T-helper 9 cell (primary cell): ENCODE measurements at places on chromosomes 4 and X.

- DNase-seq: no peak
Measured at GRCh38 chr4:85805891-85806290, 330.9 kb downstream of the ARHGAP24 start.

GRCh38 chr4:110544594-110544993, 68.6 kb downstream of the ENPEP start:
- no peak for DNase-seq

DNA sequence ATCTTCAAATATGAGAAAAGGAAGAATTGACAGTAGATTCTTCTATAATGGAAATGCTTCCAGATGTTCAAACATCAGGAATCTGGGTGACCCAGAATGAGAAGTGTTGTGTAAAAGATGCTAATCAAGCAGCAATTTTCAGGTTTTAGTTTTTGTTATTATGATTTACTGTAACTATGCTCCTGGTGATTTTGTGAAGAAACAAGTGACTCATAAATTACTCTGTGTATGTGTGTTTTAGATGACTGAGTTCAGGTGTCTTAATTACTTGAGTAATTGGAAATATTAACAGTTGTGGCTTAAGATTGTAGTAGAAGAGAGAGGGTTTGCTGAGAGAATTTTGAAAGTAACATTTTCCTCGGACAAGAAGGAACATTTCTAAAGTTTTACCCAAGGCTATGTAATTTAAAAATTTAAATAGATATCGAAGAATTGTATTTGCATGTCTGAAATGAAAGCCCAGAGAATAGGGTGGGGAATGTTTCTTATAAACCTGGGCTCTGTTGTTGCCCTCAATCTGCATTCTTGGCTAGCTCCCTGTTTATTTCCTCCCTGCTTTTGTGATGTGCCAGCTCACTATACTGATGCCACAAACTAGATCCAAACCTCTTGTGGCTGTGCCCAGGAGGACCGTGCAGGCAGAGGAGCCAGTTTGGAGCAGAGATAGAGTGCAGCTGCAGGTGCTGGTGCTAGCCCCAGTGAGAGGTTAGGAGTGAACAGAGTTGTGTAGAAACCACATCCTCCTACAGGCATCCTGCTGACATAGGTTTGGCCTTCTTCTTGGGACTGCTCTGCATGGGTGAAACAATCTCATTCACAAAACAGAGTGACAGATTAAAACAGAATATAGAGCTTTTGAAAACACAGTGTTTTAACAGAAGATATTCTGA, 25.4 kb upstream of the TNIP3 start:
- DNase-seq: peak; percentile 18

- no peak for DNase-seq
Measured at GRCh38 chr4:15681067-15681371, 608 bp upstream of the FAM200B start.

DNA sequence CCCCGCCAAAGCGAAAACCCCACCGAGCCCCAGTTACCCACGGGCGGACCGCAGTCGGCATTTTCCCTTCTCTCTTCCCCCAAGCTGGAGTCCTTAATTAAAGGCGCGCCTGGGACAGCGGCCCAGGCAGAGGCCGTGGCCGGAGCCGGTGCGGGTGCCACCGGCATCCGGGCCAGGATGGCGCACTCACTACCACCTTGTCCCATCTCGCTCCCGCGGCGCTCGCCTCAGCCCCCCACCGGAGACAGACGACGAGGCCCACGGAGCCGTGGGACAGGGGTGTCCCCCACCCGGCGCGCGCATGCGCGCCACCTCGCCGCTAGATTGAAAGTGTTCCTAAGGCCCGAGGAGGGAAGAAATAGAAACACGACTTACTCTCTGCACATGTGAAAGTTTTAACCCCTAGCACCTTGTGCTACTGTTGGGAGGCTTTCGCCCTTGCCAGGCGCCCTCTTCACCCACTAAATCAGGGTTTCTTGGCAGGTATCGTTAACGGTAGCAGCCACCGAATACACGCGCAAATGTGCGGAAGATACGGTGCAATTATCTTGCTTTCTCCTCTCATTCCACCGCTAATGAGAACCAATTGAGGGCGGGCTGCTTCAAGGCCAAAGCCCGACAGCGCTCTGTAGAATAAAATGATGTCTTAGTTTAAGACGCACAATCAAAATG, 64.3 kb upstream of the CCDC160 start:
- DNase-seq: peak; percentile 21

DNA sequence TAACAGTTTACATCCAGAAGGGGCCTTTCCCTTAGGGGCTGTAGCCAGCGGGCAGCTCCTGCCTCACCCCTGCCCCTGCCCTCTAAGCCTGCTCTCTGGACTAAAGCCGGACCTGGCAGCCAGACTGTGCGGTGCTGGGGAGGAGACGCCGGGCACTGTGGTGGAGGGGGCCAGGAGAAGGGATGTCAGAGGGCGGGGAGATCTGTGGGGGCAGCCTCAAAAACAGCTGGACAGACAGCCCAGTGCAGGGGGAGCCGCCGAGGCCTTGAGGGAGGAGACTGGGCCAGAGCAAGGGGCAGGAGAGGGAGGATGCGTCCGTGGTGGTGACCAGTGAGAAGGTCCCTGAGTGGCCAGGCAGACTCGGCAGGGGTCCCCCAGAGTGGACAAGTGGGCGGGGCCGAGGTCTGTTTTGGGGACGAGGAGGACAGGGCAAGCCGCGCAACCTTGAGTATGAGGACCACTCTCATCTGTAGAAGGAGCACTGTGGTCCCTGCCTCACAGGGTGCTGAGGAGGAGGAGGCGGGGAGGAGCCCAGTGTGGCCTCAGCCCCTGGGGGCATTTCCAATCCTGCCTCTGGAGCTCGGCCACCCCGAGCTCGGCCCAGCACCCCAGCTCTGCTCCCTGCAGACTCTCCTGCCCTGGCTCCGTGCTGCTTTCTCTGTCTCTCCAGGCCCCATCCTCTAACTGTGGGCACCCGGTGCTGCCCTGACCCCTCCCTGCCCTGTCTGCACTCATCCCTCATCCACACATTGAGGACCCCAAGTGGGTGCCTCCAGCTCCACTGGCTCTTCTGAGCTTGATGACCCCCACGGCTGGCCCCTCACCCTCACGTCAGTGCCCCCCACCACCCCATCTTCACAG, 59.2 kb upstream of the NKX1-1 start:
- no peak for DNase-seq

DNA sequence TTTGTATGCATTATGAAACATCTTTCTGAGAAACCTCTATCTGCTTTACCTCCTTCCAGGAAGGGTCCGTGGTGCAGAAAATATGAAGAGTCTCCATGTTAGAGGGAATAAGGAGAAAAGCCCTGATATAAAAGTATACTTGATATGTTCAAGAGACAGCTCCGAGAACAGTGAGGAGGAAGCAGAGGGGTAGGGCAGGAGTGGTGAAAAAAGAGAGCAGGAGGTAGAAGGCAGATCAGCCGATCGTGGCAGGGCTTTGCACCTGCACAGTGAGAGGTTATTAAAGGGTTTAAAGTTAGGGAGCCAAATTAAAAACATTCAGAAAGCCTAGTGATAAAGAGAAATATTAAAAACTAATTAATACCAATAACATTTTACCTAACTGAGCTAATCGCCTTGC, 419.7 kb downstream of the FAT4 start:
- DNase-seq: no peak

DNA sequence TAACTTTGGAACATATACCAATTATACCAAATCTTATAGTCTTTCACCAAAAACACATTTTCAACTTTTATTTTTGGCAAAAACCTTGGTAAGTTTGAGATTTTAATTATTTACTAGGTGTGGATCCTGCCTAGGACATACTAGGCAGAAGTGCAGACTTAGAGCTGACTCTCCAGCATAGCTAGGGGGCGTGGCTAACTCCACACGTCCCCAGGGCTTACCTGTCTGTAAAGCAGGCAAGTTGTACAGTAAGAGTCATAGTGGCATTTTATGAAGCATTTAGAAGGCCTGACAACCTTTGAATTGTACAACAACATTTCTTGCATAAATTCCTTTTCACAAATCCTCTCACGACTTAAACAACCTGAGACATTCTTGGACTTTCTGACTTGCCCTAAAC, 19.2 kb upstream of the GRPEL1 start:
- DNase-seq: no peak

GRCh38 chrX:320126-320783, 1.7 kb upstream of the GTPBP6 start:
- DNase-seq: no peak
